Mesendoderm (in vitro differentiated cells): ENCODE measurements at places on chromosomes 1 and 21.

DNA sequence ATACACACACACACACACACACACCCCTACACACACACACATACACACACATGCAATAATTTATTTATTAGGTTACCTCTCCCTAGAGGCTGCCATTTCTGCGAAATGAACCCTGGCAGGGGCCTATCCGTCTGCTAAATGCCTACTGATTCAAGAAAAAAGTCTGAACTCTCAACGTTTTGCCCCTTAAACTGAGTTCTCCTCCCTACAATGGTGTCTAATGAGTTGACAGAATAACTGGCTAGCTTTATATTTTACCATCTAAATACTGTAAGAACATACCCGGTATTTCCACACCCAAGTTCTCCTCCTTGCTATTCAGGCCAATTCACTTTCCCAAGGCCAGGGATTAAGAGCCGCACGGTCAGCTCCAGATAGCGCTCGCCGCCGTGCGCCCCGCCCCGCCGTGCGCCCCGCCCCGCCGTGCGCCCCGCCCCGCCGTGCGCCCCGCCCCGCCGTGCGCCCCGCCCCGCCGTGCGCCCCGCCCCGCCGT is 339 bp upstream of the RNPC3 start:
- DNase-seq: peak; percentile 72

DNA sequence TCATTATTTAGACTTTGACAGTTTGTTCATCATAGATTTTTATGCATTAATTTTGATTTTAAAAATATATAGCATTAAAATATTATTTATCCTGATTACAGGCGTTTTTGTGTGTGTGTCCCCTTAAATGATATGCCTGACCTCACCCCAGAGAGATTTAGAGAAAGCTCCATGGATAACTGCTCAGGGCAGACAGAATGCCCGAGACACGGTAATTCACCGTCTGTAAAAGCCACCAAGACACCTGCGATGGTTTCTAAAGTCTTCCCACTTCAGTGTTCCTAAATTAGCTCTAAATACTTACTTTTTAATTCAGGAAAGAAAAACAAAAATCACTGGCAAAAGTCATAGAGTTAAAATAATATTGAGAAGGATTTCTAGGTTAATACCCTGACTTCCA is 350.6 kb upstream of the RUNX1 start:
- DNase-seq: no peak

- DNase-seq: no peak
Measured at GRCh38 chr1:230502306-230502705, 76.2 kb upstream of the PGBD5 start.

GRCh38 chr1:68181165-68181556 is 51.2 kb downstream of the WLS start:
- DNase-seq: no peak

GRCh38 chr1:32377541-32378220 is 15.3 kb downstream of the TSSK3 start:
- no peak for DNase-seq

GRCh38 chr1:197143276-197143675 is 3.2 kb downstream of the ASPM start:
- no peak for DNase-seq

- no peak for DNase-seq
Measured at GRCh38 chr1:64184003-64184440, 19.4 kb upstream of the UBE2U start.

DNA sequence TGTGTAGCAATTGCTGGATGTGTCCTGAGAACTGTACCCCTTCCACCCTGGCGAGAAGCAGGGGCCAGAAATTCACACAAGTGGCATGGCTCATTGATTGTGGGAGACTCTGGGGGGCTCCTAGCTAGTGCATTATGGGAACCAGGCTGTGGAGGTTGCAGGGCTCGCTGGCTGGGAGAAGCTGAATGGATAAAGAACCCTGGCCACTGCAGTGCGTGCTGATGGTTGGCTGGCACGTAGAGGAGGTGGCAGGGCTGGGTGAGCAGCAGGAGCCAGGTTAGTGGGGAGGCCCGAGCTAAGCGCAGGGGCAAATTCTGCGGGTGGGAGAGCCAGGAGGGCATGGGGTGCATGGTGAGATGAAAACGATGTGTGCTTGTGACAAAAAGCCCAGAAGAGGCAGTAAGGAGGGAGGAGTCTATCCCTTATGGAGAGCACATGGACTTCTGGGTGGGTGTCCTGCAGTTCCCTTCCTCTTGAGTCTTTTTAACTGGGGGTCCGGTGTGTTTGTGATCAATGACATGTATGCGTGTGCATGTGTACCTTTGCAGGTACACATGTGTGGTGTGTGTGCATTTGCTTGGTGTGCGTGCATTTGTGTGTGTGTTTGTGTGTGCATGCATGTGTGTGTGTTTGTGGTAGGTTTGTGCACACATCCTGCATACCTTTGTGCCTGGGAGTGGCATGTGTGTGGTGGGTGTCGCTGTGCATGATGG is 3.6 kb downstream of the GUK1 start:
- DNase-seq: no peak

- DNase-seq: no peak
Measured at GRCh38 chr1:82597649-82598048, 796.9 kb downstream of the ADGRL2 start.

- DNase-seq: no peak
Measured at GRCh38 chr21:45060089-45060488, 14.3 kb upstream of the ADARB1 start.

- DNase-seq: peak; percentile 97
Measured at GRCh38 chr1:151540021-151540981, at the start of gene TUFT1. Gene TUFT1, plus strand, starts transcription at chr1:151540309. Its CDS starts 58 bp downstream, at chr1:151540367.
